Stimulated activated naive CD8-positive, alpha-beta T cell treated with anti-CD3 and anti-CD28 coated beads, Interleukin-15, amount 100 ng/mL, for 72 hours (primary cell): ENCODE measurements at places on chromosomes 3 and 15.

DNA sequence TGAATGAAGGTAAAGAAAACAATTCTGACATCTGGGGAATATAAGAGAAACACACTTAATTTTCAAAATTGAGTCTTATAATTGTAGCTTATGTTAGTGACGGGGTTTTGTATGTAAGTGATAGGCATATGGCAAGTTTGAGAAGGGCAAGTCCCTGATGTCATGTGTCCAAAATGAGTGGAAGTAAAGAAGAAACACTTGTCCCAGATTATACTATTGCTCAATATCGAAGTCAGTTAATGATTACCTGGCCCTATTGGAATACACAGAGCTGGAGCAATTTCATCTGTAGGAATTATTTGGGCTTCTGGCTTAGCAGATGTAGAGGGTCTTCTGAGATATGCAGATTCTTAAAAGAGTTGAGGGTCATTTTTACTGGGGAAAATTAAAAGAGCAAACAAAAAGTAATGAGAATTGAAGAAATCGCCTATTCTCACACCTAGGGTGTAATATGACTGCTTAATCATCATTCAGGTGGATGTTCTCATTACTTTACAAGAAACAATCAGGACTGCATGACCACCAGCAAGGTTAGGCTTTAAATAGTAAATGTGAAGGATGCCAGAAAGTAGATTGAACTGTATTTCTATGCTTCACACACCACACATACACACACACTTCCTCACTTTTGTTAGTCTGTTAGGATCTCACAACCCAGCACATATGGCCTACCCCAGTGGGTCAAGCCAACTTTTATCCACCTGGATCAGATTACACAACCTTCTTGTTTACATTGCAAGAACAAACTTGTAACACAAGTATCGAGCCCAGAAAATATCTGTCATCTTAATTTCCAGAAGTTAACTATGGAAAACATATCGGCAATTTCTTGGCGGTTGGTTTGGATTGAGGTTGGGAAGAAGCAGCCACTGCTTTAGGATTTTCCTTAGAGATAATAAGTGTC, 183.3 kb upstream of the LRRC3B start:
- DNase-seq, result no peak

DNA sequence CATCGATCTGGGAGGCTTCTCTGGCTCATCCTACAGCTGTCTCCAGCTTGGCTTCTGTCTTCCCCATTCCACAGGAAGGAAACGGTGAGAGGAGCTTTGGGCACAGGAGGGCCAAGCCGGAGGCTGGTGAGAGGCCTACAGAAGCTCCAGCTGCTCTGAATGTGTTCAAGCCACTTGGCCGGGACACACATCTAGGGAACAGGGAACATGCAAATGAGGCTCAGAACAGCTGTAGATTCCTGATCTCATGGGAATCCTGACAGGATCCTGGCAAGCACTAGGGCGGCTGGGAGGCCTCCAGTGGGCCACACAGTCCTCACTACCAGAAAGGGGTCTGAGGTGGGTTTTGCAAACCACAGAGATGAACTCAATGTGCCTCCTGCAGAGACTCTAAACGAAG, 13.7 kb downstream of the SEMA5B start:
- no peak for DNase-seq

DNA sequence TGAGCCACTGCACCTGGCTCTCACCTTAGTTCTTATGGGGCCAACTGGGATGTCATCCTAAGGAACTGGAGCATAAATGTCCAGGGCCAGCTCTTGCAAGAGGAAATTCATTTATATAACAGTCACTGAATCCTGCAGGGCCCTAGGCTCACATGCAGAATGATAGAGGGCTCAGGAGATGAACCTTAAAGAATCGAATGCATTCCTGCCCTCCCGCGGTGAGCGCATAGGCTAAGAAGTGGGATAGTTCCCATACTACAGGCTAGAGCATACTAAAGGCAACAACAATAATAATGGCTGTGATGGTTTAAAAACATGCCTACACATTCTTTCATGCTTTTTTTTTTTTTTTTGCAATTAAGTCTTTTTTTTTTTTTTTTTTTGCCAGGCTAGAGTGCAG, 17.1 kb upstream of the CSRNP1 start:
- no peak for DNase-seq

DNA sequence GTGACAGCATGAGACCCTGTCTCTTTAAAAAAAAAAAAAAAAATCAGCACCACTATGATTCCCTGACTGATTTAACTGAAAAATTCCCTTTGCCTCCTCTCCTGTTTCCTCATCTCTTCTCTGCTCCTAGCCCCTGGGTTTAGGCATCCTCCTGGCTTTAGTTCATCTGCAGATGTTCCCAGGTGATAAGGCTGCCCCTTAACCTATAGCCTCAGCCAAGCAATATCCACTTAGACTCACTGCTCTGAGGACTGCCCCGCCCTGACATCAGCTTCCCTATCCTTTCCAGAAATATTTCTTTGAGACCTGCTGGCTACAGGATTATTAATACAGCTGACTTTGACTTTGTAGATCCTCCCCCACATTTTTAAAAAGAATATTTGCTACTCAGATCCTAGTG, 39.4 kb upstream of the HACD2 start:
- DNase-seq, result no peak

DNA sequence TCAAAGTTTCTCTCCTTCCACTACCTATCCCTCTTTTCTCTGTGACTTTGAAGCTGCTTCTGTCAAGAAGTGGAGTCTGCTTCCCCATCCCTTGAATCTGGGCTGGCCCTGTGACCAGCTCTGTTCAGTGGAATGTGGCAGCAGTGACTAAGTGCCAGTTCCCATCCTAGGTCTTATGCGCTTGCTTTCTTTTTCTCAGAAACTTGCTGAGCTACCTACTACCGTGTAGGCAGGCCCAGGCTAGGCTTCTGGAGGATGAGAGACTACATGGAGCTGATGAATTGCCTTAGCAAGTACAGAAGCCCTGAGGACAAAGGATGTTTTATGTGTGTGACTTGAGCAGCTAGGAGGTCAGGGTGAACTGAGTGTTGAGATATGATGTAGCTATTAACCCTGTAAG, 123.2 kb downstream of the PDCD6IP start:
- no peak for DNase-seq

GRCh38 chr3:63557912-63558311, 94.6 kb upstream of the SNTN start:
- DNase-seq, result no peak

DNA sequence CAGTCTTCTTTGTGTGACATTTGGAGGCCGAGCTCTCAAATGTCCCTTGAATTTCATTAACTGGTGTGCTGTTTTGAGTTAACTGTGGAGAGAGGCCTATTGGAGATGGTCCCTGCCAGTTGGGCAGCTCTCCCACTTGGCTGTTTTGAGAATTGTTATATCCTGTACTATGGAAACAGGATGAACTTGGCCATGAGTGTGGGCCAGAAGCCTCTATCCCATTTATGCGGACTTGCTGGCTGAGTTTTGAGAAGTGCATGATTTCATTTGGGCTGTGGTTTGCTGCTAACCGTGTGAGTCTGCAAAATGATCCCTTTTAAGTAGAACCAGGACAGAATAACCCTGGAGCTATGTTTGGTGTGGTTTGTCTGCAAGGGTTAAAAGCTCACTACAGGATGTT, 366.0 kb downstream of the PTPRG start:
- DNase-seq, result no peak

DNA sequence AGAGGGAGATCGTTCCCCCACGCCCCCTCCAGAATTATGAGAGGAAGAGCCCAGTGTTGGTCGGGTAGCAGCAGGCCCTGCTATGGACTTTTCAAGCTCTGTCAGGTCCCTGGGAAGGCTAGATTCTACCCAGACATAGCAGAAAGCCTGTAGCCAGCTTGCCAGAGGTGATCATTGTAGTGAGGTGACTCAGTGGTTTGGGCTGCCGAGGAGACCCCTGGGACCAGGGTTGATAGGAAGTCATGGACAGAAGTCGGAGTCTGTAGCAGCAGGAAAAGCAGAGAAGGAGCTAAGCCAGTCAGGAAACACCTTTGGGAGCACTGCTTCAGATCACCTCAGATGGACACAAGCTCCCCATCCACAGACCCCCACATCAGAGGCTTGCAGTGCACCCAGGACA, 67.7 kb downstream of the CCNL1 start:
- DNase-seq, result no peak

GRCh38 chr3:37652851-37653250, 208.8 kb upstream of the CTDSPL start:
- no peak for DNase-seq

GRCh38 chr3:87801409-87801808, 257.4 kb downstream of the CGGBP1 start:
- no peak for DNase-seq

DNA sequence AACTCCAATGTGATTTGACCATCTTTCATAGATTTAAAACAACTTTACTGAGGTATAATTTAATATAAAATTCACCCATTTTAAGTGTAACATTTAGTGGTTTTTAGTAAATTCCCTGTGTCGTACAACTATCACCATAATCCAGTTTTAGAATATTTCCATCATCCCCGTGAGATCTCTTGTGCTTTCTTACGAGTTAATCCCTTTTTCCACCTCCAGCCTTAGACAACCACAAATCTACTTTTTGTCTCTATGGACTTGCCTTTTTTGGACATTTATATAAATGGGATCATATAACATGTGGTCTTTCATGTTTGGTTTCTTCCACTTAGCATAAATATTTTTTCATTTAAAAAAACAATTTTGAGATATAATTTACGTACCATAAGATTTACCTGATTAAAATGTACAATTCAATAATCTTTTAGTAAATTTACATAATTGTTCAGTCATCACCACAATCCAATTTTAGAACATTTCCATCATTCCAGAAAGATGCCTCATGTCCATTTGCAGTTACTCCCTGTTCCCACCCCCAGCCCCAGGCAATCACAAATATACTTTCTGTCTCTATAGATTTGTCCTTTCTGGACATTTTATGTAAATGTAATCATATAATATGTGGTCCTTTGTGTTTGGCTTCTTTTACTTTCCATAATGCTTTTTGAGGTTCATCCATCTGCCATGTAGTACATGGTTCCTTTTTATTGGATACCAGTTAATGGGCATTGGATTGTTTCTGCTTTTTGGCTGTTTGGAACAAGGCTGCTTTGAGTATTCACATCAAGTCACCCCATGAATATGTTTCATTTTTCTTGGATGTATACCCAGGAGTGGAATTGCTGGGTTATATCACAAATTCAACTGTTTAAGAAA, 3.1 kb downstream of the OXSR1 start:
- DNase-seq, result no peak

DNA sequence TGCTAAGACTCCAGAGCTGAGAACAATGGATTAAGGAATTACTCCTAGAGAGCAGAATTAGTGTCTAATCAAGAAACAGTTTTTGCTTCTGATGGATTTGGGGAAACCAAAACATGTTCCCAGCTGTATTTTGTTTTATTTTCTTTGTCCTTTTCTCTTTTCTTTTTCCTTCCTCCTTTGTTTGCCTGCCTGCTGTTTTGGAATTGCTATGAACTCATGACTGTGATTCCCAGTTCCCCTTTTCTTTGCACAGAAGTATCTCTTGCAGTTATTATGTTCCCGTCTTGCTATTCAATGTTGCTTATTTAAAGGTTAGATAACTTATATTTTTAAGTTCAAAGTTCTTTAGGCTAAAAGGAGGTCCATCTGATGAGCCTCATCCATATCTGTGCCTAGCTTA, 77.0 kb upstream of the GBE1 start:
- DNase-seq, result no peak

- no peak for DNase-seq
Measured at GRCh38 chr3:117084739-117085270, 375.2 kb downstream of the TUSC7 start.

DNA sequence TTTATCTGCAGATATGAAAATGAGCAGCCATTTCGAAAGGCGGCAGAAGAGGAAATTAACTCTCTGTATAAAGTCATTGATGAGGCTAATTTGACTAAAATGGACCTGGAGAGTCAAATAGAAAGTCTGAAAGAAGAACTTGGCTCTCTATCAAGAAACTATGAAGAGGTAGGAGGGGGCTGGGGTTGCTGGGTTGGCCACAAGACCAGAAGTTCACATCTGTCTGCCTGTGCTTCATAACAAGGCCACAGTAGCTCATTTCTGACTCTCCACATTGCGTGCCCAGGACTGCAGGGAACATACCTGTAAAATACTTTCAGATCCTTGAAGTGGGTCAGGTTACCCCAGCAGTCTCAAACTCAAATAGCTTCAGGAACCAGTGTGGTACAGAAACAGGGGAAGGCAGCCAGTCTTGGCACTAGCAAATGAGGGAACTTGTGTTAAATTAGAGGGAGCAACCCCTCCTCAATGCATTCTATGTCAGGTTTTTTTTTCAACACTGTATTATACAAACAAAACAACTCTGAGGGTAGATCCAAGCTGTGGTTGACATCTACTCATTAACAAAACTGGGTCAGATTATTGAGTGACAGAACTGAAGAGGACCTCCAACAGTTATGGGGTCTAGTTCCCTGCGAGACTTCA, 48.7 kb downstream of the BFSP2 start:
- peak; percentile 53 for DNase-seq

GRCh38 chr3:65130782-65131181, 443.0 kb upstream of the ADAMTS9 start:
- DNase-seq, result no peak

- no peak for DNase-seq
Measured at GRCh38 chr3:142910280-142910679, 21.4 kb upstream of the PCOLCE2 start.
